ENCODE measurements at places on chromosomes 13 and 19. TPM values are rescaled to one million over a fixed set of nuclear protein-coding genes. Genes with fewer than 3 reads are reported as not detected.

RAB11B gene
- total RNA-seq, result 6.3 TPM

HS6ST3 gene
- 0.36 TPM for total RNA-seq

ERICH6B gene
- total RNA-seq, result not detected

ZNF737 gene
- 15.0 TPM for total RNA-seq

CRLF1 gene
- total RNA-seq, result 69.1 TPM

PRR19 gene
- 0.90 TPM for total RNA-seq

FAM216B gene
- not detected for total RNA-seq

PCSK4 gene
- total RNA-seq, result 2.2 TPM

KLK5 gene
- 0.99 TPM for total RNA-seq

CGB2 gene
- not detected for total RNA-seq

CBY2 gene
- total RNA-seq, result not detected

FGF14 gene
- 1.4 TPM for total RNA-seq

R3HDM4 gene
- 25.8 TPM for total RNA-seq

IGFL2 gene
- 0.09 TPM for total RNA-seq

NALCN gene
- total RNA-seq, result 3.1 TPM

MED25 gene
- 19.4 TPM for total RNA-seq

GSX1 gene
- not detected for total RNA-seq

KCTD15 gene
- total RNA-seq, result 13.3 TPM

GPR42 gene
- total RNA-seq, result not detected

CLEC4M gene
- total RNA-seq, result not detected

FAM187B gene
- total RNA-seq, result not detected

CYP4F22 gene
- total RNA-seq, result not detected

KCNRG gene
- 1.4 TPM for total RNA-seq

ZNF534 gene
- not detected for total RNA-seq

BEST2 gene
- not detected for total RNA-seq

MYH14 gene
- not detected for total RNA-seq

STARD13 gene
- 7.8 TPM for total RNA-seq

LRRC4B gene
- not detected for total RNA-seq

LHB gene
- total RNA-seq, result not detected

SAMD1 gene
- total RNA-seq, result 18.5 TPM

SMIM44 gene
- total RNA-seq, result not detected

GPR183 gene
- not detected for total RNA-seq

PRODH2 gene
- not detected for total RNA-seq

GIPC1 gene
- total RNA-seq, result 93.5 TPM

ZNF442 gene
- total RNA-seq, result 0.98 TPM

CLIP3 gene
- total RNA-seq, result 7.4 TPM

BRSK1 gene
- total RNA-seq, result 5.2 TPM

ICAM1 gene
- total RNA-seq, result 6.5 TPM

PSG1 gene
- total RNA-seq, result not detected

GRAMD1A gene
- total RNA-seq, result 27.0 TPM

ZNF134 gene
- total RNA-seq, result 18.6 TPM

ZNF557 gene
- total RNA-seq, result 15.8 TPM

PODNL1 gene
- 1.6 TPM for total RNA-seq

TICAM1 gene
- total RNA-seq, result 3.2 TPM

ZSWIM9 gene
- 2.7 TPM for total RNA-seq

LGALS14 gene
- total RNA-seq, result not detected

GADD45B gene
- 14.3 TPM for total RNA-seq

CCDC70 gene
- total RNA-seq, result not detected

ANGPTL8 gene
- total RNA-seq, result not detected

LIG4 gene
- total RNA-seq, result 10.8 TPM

JOSD2 gene
- 12.1 TPM for total RNA-seq

TMEM259 gene
- total RNA-seq, result 44.7 TPM

ATP1A3 gene
- total RNA-seq, result not detected

PPFIA3 gene
- 2.4 TPM for total RNA-seq

MPND gene
- total RNA-seq, result 13.2 TPM

VAV1 gene
- not detected for total RNA-seq

ZNF724 gene
- total RNA-seq, result 15.1 TPM

ZNF345 gene
- 5.5 TPM for total RNA-seq

PNMA8A gene
- 2.1 TPM for total RNA-seq

All from fibroblast of the aortic adventitia (primary cell).